T follicular helper cell (primary cell): ENCODE measurements at places on chromosomes 12 and 14.

GRCh38 chr14:75373133-75373532 lies 54.7 kb upstream of the JDP2 start:
- DNase-seq: no peak

GRCh38 chr14:59829469-59830337 lies 40.9 kb downstream of the RTN1 start:
- DNase-seq: no peak

- DNase-seq: no peak
These were observed 17.4 kb downstream of the FOXN4 start for GRCh38 chr12:109291521-109292341.

GRCh38 chr14:81256289-81256960 lies 35.7 kb upstream of the GTF2A1 start:
- DNase-seq: no peak

DNA sequence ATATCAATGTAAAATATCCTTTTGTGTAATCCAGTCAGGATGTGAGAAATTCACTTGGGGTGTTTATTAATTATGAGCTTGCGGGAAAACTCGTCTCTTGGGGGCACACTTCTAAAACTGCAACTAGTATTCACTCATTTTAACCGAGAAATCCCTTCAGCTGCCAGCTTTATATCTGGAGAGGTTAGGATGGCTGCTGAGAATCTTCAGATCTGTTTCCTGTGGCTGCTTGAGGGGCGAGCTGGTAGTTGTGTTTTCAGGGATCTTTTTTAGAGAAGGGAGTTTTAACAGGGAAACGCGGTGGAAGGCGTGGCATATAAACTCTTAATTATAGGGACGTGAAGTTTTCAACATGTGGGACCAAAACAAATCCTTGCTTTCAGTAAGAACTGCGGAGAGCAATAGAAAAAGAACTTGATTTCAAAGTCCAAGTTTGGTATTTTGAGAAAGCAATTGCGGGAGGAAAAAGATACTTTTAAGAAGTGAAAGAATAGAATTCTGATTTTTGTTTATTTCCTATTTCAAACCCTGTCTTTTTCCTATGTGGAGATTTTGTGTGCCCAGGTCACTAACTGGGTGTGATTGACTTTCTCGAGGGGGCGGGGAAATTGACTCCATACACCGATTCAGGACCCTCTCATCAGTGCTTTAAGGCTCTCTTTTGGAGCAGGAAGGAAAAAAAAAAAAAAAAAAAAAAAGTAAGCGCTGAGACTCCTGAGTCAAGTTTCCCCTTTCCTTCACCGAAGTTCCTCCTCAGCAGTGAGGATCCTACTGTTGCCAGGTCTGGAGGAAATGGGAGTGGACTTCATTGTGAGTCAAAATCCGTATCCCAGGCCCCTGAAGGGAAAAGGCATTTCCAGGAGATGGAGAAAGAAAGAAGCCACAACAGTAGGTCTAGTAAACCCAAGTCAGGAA lies 1.1 kb downstream of the PPFIBP1 start:
- no peak for DNase-seq

DNA sequence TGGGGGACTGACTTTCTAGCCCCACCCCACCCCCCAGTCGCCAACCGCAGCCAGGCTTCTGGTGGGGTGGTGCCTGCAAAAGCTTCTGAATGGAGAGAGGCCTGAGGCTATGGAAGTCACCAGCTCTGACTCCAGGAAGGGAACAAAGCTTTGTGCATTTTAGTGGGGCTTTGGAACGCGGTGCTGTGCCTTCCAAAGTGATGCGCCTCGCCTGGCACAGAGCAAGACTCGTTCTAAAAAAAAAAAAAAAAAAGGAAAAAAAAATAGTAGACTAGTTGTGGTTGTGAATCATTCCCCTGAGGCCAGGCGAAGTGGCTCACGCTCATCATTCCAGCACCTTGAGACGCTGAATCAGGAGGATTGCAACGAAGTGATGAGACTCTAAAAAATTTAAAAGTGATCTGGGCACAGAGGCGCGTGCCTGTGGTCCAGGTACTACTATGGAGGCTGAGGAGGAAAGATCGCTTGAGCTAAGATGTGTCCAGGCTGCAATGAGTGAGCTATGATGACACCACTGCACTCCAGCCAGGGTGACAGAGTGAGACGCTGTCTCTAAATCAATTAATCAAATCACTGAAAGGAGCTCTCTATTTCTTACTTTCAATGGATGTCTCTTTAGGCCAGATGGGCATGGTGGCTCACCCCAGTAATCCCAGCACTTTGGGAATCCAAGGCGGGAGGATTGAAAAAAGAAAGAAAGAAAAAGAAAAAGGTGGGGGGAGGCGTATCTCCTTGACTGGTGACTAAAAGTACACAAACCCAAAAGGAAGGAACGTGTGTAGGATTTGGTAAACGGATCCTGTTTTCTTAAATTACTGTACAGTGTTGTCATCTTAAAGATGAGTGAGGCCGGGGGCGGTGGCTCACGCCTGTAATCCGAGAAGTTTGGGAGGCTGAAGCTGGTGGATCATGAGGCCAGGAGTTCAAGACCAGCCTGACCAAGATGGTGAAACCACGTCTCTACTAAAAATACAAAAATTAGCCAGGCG lies 259.6 kb upstream of the ALG10B start:
- DNase-seq: no peak

DNA sequence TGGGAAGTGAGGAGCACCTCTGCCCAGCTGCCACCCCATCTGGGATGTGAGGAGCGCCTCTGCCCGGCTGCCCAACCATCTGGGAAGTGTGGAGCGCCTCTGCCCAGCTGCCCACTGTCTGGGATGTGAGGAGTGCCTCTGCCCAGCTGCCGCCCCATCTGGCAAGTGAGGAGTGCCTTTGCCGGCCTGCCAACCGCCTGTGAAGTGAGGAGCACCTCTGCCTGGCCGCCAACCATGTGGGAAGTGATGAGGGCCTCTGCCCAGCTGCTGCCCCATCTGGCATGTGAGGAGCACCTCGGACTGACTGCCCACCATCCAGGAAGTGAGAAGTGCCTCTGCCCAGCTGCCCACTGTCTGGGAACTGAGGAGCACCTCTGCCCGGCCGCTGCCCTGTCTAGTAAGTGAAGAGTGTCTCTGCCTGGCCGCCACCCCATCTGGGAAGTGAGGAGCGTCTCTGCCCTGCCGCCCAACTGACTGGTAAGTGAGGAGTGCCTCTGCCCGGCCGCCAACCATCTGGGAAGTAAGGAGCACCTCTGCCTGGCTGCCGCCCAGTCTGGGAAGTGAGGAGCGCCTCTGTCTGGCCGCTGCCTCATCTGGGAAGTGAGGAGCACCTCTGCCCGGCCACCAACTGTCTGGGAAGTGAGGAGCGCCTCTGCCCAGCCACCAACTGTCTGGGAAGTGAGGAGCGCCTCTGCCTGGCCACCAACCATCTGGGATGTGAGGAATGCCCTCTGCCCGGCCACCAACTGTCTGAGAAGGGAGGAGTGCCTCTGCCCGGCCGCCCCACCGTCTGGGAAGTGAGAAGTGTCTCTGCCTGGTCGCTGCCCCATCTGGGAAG lies 22.6 kb downstream of the FAR2 start:
- DNase-seq: no peak

GRCh38 chr14:76830556-76830955 lies 4.3 kb downstream of the LRRC74A start:
- DNase-seq: no peak

- no peak for DNase-seq
These were observed 70.7 kb upstream of the TRHDE start for GRCh38 chr12:72201457-72201856.

DNA sequence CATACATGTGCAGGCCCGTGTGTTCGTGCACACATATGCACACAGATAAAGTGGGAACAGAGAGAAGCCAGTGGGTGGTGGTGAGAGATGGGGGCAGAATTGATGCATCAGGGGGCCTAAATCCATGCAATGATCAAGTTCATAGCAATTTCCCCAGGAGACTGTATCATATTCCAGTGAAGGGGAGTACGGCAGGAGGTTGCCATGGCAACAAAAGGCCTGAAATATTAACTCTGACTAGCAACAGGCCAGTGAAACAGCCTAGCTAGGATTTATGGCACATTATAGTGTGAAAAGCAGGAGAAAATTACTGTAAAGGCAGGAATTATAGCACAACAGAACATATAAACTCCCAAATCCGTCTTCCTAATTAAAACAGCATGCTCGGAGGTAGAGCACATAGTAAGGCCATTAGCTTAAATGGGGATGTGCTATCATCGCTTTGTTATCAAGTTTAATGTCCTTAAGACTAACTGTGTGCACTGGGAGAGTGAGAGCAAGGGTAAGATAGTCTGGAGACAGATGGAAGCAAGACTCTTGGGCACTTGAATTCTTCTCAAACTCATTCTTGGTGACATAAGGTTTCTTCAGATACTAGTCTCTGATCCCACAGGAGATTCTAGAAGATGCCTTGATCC lies 806.3 kb downstream of the DIO2 start:
- DNase-seq: no peak

- no peak for DNase-seq
These were observed 143.5 kb downstream of the SSPN start for GRCh38 chr12:26338586-26339572.

DNA sequence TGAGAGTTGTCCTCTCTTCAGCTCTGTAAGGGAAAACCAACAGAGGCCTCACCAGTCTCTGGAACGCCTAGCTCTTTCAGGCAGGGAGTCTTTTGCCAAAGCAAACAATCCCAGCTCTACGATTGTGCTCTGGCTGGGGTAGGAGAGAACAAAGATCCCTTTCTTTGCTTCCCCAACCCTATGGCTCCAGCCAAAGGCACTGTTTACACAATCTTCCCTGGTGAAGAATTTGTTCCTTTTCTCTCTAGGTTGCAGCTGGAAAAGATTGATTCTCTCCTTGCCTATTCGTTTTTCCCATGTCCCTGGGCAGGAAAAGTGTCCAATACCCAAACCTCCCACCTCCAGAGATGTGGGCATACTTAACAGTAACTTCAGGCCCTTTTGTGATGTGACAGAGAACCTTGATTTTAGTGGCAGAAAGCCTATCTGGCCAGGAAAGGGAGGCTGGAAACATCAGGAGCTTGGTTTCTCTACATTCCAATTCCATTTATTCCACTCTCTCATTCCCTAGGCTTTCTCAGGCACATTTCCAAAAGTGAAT lies 16.8 kb downstream of the ATP5MC2 start:
- DNase-seq: no peak
